ENCODE measurements at places on chromosomes 2 and 18. TPM values are rescaled to one million over a fixed set of nuclear protein-coding genes. Genes with fewer than 3 reads are reported as not detected.

DNA sequence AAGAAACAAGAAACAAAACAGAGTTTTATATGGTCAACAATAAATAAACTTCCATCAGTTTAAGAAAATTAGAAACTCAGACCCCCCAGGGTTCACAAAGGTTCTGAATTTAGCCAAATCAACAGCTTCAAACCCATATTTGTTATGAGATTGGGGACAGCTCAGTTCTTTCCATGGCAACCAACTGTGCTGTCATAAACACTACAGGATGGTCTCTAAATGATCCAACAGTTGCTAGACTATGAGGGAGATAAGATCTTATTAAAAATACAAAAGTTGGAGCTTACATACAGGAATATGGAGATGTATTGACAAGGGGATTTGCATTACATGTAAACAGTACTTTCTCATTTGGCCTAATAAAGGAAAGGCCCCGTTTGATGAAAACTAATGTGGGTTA lies 154.6 kb upstream of the CTAGE1 start:
- DNase-seq = no peak

DNA sequence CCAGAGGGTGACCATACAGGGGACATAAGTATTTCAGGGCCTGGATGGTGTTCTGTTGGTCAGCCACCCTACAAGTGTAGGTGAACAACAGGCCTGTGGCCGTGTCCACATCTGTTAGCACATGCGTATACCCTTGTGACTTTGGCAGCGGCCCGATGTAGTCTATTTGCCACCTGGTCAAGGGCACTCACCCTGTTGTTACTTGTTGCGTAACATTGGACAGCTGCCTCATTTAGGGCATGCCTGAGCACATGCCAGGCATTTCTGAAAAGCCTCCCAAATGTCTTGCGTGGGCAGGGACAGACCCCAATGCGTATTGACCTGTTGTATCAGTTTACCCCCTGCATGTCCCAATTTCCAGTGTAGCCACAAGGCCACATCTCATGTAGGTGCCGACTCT lies 235.0 kb downstream of the MBD5 start:
- no peak for DNase-seq

DNA sequence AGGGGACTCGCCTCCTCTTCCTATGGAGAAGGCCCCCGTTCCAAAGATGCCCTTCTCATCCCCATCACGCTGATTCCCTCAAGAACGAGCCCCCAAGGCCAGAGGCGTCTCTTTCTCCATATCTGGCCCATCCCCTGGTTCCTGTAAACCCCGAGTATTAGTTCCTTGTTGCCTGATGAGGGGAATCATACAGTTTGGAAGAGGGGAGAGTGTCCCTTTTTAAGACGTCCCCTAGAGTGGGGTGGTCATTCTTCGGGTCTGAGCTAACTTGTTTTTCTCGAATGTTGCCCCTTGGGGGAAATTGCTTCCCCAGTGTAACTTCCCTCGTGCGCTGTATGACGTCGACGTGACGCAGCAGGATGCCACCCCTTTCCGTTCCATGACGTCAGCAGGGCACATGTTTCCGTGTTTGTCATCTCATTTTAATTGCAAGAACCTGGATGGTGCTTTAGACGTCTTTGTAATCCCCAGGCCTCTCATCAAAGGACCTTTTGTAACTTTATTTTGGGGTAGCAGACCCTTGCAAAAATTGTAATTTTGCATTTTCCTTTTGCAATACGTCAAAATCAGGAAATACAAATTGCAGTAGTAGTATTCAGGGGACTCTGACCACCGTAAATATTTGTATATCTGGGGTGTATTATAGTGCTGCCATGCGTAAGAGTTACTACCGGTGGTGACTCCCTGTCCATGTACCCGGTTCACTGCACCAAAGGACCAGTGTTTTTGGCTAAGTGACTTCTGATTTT lies 569 bp downstream of the BABAM2 start:
- DNase-seq = peak; percentile 92

The OSR1 gene
- 59.7 TPM for total RNA-seq
